Cerebellum (tissue), 4 donors: ENCODE measurements at places on chromosomes 1 and 21. TPM values are rescaled to one million over a fixed set of nuclear protein-coding genes. Genes with fewer than 3 reads are reported as not detected.

The F5 gene
- 0.18 TPM for total RNA-seq

The VCAM1 gene
- total RNA-seq = 22.4 TPM

The OR2M3 gene
- 0.27 TPM for total RNA-seq

The LPAR3 gene
- 0.27 TPM for total RNA-seq

The HES2 gene
- total RNA-seq = 0.18 TPM

The FCRLA gene
- not detected for total RNA-seq

The SDF4 gene
- total RNA-seq = 22.1 TPM

The CRP gene
- not detected for total RNA-seq

The MPL gene
- total RNA-seq = not detected

The GLMN gene
- 27.8 TPM for total RNA-seq

The HSPG2 gene
- total RNA-seq = 16.1 TPM

The WDR47 gene
- total RNA-seq = 91.6 TPM

The S100A1 gene
- 1.5 TPM for total RNA-seq

The OR2T29 gene
- total RNA-seq = not detected

The KCNK1 gene
- total RNA-seq = 45.4 TPM

The PDC gene
- total RNA-seq = not detected

The RAP1GAP gene
- total RNA-seq = 13.5 TPM

The TNFSF18 gene
- total RNA-seq = 1.7 TPM

The CELA2B gene
- not detected for total RNA-seq

The SLC5A9 gene
- total RNA-seq = not detected

The LCE1D gene
- total RNA-seq = not detected

The KRTCAP2 gene
- 32.4 TPM for total RNA-seq

The ETNK2 gene
- 14.6 TPM for total RNA-seq

The TNNT2 gene
- total RNA-seq = not detected
